Femur (tissue), 1 donor: ENCODE measurements at places on chromosomes 1 and 21.

- DNase-seq = peak; percentile 22
Observed at GRCh38 chr1:82994616-82995263, 1004.2 kb downstream of the TTLL7 start.

GRCh38 chr1:4132352-4133296 is 232.6 kb upstream of the C1orf174 start:
- no peak for DNase-seq

DNA sequence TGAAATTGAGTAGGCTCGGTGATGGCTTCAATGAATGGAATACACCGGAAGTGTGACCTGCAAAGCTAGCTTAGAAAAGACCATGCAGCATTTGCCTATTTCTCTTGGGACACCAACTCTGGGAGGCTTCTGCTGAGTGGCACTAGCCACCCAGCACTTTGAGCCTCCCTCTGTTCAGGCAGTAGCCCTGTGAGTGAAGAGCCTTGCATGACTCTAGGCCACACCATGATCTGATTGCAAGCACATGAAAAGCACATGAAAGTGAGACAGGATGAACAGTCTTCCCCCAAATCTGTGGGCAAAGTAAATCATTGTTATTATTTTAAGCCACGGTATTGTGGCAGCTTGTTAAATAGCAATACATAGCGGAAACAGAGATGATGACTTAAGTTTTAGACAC is 2.8 kb downstream of the CD48 start:
- no peak for DNase-seq

DNA sequence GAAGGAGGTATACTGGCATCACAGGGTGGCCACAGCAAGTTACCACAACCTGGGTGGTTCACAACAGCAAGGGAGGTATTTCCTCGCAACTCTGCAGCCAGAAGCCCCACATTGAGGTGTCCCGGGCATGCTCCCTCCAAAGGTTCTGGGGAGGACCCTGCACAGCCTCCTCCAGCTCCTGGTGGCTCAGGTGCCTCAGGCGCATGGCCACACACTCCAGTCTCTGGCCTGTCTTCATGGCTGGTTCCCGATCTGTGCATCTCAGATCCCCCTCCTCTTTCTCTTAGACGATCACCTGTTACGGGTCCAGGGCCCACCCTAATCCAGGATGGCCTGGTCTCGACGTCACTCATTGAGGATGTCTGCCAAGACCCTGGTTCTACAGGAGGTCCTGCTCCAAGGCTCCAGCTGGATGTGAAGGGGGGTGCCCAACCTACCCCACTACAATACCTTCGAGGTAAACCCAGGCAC is 6.7 kb upstream of the ARF1 start:
- no peak for DNase-seq

- no peak for DNase-seq
Observed at GRCh38 chr1:100538913-100539835, 1.2 kb downstream of the GPR88 start.

DNA sequence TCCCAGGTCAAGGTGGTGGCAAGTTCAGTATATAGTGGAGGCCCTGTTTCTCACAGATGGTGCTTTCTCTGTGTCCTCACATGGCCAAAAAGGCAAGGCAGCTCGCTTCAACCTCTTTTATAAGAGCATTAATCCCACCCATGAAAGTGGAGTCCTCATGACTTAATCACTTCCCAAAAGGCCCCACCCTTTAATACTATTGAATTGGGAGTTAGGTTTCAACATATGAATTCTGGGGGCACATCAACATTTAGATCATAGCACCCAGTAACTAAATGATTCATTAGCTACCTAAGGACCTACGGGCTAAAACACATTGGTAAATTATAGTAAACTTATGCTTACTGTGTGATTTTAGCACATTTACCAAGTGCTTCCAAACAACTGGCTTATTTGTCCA is 317.9 kb downstream of the LTN1 start:
- DNase-seq = no peak

- no peak for DNase-seq
Observed at GRCh38 chr1:234241941-234242490, 131.2 kb upstream of the COA6 start.

DNA sequence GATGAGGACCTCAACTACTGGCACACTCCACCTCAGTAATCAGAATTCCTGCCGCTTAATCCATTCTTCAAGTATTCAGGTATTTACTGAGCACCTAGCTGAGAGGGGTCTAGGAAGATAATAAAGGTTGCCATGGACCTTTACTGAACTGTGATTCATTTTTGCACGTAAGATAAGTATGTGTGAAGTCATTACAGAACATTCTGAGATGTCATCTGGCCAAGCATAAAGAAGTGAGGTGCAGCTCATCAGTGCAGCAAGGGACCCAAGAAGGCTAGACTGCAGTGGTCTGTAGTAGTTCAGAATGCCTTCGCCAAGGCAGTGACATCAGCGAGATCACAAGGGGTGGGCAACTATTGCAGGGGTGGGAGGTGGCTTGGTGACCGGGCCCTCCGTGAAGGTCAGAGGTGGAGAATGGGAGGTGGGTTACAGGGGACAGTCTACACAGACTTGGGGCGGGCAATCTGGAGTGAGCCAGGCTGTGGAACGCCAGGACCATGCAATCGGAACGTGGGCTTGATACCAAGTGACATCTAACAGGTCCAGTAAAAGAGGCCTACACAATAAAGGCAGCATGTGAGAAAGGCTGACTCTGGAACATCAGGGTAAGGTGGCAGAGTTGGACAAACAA is 107.4 kb downstream of the SLC45A1 start:
- DNase-seq = no peak

DNA sequence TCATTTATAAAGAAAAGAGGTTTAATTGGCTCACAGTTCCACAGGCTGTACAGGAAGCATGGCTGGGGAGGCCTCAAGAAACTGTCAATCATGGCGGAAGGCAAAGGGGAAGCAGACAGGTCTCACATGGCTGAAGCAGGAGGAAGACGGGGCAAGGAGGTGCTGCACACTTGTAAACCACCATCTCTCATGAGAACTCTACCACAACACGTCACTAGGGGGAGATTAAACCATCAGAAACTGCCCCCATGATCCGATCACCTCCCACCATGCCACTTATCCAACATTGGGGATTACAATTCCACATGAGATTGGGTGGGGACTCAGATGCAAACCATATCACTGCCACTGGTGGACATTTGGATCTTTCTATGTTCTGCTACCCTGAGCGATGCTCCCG is 351.4 kb downstream of the NPHP4 start:
- no peak for DNase-seq

GRCh38 chr1:151975311-151976014 is 18.2 kb downstream of the S100A10 start:
- DNase-seq = no peak

DNA sequence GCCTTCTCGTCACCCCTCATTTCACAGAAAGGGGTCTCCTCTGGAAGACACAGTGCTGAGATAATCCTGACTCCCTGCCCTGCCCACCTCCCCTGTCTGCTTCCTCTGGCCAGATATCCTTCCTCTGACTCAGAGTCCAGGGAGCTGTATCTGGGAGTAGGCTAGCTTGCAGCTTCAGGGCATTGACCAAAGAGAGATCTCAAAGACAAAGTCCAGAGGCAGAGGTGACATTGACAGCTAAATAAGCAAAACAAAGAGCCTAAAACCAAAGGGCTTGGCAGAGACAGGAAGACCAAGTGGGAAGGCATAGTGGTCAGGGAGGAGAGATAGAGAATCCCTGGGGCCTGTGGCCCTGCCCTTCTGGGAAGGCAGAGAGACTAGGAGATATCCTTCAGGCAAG is 64.9 kb downstream of the TNR start:
- DNase-seq = no peak

DNA sequence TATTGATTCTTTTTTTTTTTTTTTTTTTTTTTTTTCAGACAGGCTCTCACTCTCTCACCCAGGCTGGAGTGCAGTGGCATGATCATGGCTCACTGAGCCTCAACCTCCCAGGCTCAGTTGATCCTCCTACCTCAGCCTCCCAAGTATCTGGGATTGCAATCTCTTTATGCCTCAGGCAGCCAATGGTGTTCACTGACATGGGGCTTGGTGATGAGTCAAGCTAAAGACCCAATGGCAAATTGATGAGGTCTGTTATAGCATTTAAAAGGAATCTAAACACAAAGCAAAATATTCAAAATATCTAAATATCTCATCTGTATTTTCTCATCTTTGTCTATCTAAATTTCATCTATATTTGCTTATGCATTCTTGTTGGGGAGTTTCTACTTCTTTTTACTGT is 30.5 kb upstream of the CAMSAP2 start:
- DNase-seq = no peak

DNA sequence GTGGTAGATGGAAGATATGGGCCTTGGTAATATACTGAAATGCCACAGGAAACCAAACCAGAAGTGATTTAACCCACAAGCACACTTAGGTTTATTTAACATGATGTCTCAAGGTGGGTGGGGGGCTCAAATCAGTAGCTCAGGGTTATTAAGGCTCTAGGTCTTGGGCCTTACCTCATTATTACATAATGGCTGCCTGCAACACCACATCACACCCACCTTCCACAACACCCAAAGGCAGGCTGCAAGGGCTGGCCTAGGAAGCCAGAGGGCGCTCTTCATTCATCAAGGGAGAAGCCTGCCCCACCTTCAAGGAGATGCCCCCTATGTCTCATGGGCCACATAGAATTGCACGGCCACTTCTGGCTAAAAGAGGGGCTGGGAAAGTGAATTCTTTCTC is 6.0 kb downstream of the TFF1 start:
- DNase-seq = no peak

DNA sequence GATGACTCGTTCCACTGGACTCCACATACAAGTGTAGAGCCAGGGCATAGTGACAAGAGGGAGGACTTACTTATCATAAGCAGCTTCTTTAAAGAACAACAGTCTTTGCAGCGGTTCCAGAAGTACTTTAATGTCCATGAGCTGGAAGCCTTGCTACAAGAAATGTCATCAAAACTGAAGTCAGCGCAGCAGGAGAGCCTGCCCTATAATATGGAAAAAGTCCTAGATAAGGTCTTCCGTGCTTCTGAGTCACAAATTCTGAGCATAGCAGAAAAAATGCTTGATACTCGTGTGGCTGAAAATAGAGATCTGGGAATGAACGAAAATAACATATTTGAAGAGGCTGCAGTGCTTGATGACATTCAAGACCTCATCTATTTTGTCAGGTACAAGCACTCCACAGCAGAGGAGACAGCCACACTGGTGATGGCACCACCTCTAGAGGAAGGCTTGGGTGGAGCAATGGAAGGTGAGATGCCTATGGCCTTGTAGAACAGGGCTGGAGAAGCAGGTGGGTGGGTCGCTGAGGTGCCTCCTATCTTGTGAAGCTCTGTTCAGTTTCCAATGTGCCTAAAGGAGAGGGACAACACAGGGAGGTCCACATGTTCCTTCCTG is 12.1 kb downstream of the MIA3 start:
- no peak for DNase-seq

- DNase-seq = no peak
Observed at GRCh38 chr1:241589521-241589920, 50.6 kb downstream of the CHML start.

DNA sequence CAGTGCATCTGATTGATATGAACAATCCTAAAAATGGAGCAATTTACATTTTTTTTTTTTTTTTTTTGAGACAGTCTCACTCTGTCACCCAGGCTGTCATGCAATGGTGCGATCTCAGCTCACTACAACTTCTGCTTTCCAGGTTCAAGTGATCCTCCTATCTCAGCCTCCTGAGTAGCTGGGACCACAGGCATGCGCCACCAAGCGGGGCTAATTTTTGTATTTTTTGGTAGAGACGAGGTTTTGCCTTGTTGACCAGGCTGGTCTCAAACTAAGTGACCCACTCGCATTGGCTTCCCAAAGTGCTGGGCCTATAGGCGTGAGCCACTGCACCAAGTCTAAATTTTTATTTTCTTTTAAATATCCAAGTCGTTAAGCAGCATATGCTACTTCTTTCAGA is 109.0 kb downstream of the FAF1 start:
- no peak for DNase-seq

DNA sequence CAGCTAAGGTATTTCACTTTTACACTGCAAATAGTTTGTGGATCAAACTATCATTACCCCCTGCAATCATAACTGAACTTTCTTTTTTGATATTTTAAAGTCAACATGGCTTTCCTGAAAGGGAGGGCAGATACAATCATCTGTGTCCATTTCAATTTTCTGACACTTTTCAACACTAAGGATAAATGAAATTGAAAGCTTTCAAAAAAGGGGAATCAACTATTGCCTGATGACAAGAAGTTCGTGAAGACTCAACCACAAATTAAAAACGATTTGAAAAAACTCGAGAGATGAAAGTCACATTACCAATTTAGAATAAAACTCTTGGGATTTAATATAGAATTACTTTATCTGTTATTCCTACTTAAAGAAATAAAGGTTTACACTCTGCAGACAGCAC is 11.7 kb downstream of the SRSF4 start:
- DNase-seq = no peak
